Chondrocyte (in vitro differentiated cells): ENCODE measurements at places on chromosomes 3 and 15. TPM values are rescaled to one million over a fixed set of nuclear protein-coding genes. Genes with fewer than 3 reads are reported as not detected.
A peak's percentile ranks its signal among the peaks of the same experiment; 100 is the strongest.

IGF2BP2 gene
- total RNA-seq, result 60.8 to 68.8 TPM (median 62.1 TPM) in 3 replicates

WDR49 gene
- total RNA-seq, result not detected in 3 replicates

GFM1 gene
- 28.8 to 48.8 TPM (median 34.1 TPM) in 3 replicates for total RNA-seq

BCHE gene
- 1.6 to 4.2 TPM (median 1.9 TPM) in 3 replicates for total RNA-seq

LRRIQ4 gene
- not detected in 3 replicates for total RNA-seq

ZBED2 gene
- not detected in 3 replicates for total RNA-seq

EPHA3 gene
- 0.87 to 1.6 TPM (median 1.2 TPM) in 3 replicates for total RNA-seq

EIF3J gene
- 93.1 to 108 TPM (median 98.0 TPM) in 3 replicates for total RNA-seq

- peaks cover 7% of the 10 kb centered on the region for H3K4me1 ChIP-seq
- no peaks in the 10 kb centered on the region for H3K36me3 ChIP-seq
- DNase-seq, result no peak
These were observed 24.9 kb upstream of the SIAH2 start for GRCh38 chr3:150787741-150788370.

- H3K36me3 ChIP-seq, result peaks cover 3% of the 10 kb centered on the region
- no peak overlapping the region for H3K27ac ChIP-seq
- no peaks in the 10 kb centered on the region for H3K4me1 ChIP-seq
These were observed 188.7 kb downstream of the UBE3A start for GRCh38 chr15:25250011-25250596.

- no peak for DNase-seq
- no peak overlapping the region for H3K27ac ChIP-seq
- H3K4me1 ChIP-seq, result peaks cover 16% of the 10 kb centered on the region
- no peaks in the 10 kb centered on the region for H3K36me3 ChIP-seq
- no peaks in the 10 kb centered on the region for H3K27me3 ChIP-seq
- H3K4me3 ChIP-seq, result no peak overlapping the region
These were observed 67.4 kb upstream of the HRH1 start for GRCh38 chr3:11086856-11087255.

DNA sequence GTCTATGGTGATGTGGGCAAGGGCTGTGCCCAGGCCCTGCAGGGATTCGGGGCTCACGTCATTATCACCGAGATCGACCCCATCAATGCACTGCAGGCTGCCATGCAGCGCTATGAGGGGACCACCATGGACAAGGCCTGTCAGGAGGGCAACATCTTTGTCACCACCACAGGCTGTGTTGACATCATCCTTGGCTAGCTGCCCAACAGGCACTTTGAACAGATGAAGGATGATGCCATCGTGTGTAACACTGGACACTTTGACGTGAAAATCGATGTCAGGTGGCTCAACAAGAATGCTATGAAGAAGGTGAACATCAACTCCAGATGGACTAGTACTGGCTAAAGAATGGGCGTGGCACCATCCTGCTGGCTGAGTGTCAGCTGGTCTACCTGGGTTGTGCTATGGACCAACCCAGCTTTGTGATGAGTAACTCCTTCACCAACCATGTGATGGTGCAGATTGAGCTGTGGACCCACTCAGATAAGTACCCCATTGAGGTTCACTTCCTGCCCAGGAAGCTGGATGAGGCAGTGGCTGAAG is 6.1 kb upstream of the USP8 start:
- H3K36me3 ChIP-seq, result no peaks in the 10 kb centered on the region
- H3K4me1 ChIP-seq, result no peaks in the 10 kb centered on the region
- no peak overlapping the region for H3K27ac ChIP-seq
- no peak for DNase-seq

DNA sequence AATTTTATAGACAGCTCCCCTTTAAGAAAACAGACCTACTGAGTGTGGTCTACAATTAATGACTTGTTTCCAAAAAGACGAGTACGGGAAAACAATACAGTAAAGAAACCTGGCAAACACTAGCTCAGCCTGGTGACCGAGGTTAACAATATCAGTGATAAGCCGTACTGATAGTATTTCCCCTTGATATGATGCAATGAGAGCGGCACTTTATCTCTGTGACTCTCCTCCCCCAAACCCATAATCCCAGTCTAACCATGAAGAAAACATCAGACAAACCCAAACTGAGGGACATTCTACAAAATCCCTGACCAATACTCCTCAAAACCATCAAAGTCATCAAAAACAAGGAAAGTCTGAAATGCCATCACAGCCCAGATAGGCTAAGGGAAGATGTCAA is 8.2 kb downstream of the DENND4A start:
- H3K27ac ChIP-seq, result no peak overlapping the region
- H3K27me3 ChIP-seq, result no peaks in the 10 kb centered on the region
- H3K4me1 ChIP-seq, result peaks cover 8% of the 10 kb centered on the region
- no peak for DNase-seq
- H3K36me3 ChIP-seq, result no peaks in the 10 kb centered on the region

DNA sequence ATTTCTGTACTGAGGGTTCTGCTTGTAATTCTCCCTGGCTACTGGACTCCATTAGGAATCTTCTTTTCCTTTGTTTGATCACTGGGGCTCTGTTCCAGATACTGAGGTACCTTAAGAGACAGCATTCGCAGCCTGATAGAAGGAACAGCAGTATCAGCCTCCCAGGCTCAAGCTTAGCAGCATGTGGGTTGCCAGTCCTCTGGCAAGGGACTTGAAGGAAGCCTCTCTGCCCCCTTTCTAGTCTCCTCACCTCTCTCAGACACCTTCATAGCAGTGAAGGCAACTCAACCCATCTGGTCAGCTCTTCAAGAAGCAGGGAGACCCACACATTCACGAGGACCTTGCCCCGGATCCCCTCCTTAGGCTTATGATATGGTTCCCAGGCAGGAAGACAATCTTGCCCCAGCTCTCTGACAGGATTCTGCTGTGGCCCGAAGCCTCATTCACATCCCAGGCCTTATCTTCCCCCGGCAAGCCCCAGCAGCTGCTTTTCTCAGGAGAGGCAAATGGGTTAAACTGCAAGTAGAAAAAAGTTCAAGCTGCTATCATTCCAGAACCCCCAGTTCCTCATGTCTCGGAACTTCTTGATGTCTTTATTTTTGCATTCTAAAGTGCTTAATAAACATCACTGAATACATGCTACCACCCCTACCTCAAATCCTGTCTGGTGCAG is 153.1 kb downstream of the LIPC start:
- H3K4me1 ChIP-seq, result peaks cover 5% of the 10 kb centered on the region
- no peak for DNase-seq
- no peak overlapping the region for H3K27ac ChIP-seq

DNA sequence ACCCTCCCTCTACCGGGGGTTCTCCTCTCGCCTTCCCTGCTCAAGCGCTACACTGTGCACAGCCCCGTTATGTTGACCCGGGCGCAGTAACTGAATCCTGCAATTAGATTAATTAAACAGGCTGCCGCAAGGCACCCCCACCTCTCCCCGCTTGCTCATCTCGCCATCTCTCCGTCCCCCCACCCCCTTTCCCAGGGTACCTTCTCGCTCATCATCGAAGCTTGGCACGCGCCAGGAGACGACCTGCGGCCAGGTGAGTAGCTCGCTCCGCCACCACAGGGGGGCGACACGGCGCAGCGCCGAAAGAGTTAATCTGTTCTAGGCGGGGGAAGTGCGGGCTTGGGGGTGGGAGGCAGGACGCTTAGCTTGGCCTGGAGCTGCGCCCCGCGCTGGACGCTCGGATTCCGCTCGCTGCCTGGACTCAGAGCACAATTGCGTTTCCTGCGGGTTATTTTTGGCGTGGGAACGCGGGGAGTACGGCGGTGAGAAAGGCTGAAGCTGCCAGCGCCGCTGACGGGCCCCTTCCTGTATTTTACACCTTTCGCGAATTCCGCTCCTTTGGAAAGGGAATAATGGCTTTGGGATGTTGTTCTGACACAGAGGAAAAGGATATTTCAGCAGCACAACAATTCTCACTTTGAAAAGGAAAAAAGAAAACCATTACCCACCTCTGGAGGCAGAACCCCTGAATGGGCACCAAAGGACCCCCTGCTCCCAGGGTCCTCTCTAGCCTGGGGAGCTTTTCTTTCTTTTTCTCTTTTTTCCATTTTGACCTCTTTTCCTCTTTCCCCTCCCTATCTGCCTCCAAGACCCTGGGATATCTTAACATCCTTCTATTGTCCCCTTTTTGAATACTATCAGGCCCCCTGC is 1.5 kb downstream of the DLL4 start:
- H3K36me3 ChIP-seq, result no peaks in the 10 kb centered on the region
- H3K4me1 ChIP-seq, result peaks cover 36% of the 10 kb centered on the region
- H3K27ac ChIP-seq, result no peak overlapping the region
- peaks cover 31% of the 10 kb centered on the region for H3K27me3 ChIP-seq
- H3K4me3 ChIP-seq, result peak overlapping the region; percentile 75
- no peak for DNase-seq

DNA sequence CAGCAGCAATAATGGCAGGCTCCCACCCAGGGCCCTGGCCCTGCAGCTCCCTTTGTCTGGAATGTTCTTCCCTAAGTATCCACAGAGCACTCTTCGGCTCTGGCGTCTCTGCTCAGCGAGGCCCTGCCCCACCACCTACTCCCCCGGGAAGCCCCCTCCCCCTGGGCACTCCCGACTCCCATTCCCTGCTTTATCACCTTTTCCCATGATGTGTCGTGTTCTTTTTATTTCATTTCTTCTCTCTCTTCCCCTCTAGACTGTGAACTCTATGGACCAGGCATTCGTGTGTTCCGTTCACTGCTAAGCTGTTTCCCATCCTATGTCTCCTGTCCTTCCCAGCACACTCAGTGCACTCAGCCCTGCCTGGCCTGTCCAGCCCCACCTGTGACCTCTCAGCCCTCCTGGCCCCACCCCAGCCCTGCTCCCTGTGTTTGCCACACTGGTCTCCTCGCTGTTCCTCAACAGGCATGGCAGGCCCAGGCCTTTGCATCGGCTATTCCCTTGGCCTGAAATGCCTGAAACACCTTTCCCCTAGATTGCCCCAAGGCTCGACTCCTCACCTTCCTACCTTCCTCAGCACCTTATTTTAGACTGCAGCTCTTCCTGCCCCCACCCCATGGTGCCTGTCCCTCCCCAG is 107.4 kb downstream of the TPRA1 start:
- H3K36me3 ChIP-seq, result no peaks in the 10 kb centered on the region
- no peaks in the 10 kb centered on the region for H3K4me1 ChIP-seq
- peaks cover 29% of the 10 kb centered on the region for H3K27me3 ChIP-seq

- peaks cover 1% of the 10 kb centered on the region for H3K36me3 ChIP-seq
- no peak overlapping the region for H3K27ac ChIP-seq
- H3K4me1 ChIP-seq, result no peaks in the 10 kb centered on the region
- H3K27me3 ChIP-seq, result peaks cover 24% of the 10 kb centered on the region
These were observed 31.3 kb upstream of the BFSP2 start for GRCh38 chr3:133368371-133369067.

DNA sequence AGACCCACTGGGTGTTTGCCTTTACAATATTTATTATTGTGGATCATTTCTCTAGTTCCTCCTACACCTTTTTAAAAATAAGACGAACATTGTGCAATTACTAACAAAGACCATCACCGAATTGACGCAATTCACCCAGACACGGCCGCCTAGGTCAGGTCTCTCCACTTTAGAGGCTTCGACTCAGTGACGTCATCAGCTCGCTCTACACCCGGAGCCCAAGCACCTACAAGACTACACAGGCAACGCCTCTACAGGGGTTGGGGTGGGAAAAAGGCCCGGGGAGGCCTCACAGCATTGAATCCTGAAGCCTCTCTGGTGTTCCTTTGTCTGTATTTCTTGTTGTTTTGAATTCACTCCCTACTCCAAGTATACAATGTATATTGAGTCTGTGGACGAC is 16.6 kb downstream of the ZIC4 start:
- H3K27me3 ChIP-seq, result peaks cover 67% of the 10 kb centered on the region
- no peak overlapping the region for H3K27ac ChIP-seq
- H3K4me3 ChIP-seq, result no peak overlapping the region
- DNase-seq, result peak; percentile 72
- H3K4me1 ChIP-seq, result peaks cover 28% of the 10 kb centered on the region
